ENCODE measurements at places on chromosomes 7 and 10. TPM values are rescaled to one million over a fixed set of nuclear protein-coding genes. Genes with fewer than 3 reads are reported as not detected.

GRCh38 chr7:51428217-51428887 is 111.7 kb upstream of the COBL start:
- no peaks in the 10 kb centered on the region for H3K27me3 ChIP-seq
- DNase-seq = no peak
- no peak overlapping the region for H3K27ac ChIP-seq
- no peak overlapping the region for H3K4me3 ChIP-seq
- H3K4me1 ChIP-seq = no peaks in the 10 kb centered on the region

DNA sequence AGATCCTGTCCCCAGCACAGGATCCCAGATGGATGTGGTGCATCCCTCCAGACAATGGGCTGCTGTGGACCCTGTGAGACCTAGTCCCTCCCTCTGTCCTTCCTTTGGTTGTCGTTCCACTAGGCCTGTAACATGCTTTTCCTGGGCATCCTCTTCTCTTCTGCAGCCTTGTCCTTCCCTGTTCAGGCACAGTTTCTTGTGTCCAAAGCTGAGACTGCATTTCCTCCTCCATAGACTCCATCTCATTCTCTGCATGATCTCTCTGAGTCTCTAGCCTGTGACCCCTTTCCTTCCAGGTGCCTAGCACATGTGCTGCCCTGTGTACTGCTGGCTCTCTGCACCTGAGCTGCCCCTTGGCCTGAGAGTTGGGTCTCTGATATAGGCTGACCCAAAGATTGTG is 293.5 kb upstream of the IGFBP3 start:
- H3K36me3 ChIP-seq = no peaks in the 10 kb centered on the region
- H3K27ac ChIP-seq = no peak overlapping the region
- no peaks in the 10 kb centered on the region for H3K4me1 ChIP-seq

DNA sequence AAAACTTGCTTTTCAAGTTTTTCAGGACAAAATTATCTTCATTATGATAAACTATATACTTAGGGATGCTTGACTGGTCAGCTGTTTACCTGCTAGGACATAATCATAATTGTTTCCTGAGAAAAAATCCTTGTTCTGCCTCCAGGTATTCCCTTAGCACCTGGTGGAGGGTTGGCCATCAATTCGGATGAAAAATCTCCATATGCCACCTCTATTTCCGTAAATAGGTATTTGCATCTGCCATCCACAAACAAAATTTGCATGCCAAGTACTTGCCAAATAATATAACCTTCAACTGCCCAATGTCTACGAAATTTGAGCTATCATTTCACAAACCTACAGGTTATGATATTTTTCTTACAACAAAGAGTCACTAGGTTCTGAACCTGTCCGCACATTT is 126.2 kb downstream of the RNF133 start:
- no peaks in the 10 kb centered on the region for H3K4me1 ChIP-seq
- no peak overlapping the region for H3K27ac ChIP-seq
- H3K36me3 ChIP-seq = no peaks in the 10 kb centered on the region

- H3K4me1 ChIP-seq = peaks cover 35% of the 10 kb centered on the region
- peaks cover 6% of the 10 kb centered on the region for H3K36me3 ChIP-seq
These were observed 31.0 kb downstream of the CUX1 start for GRCh38 chr7:101848208-101848951.

ZNF722 gene
- not detected for polyA plus RNA-seq

- no peaks in the 10 kb centered on the region for H3K27me3 ChIP-seq
- H3K4me1 ChIP-seq = no peaks in the 10 kb centered on the region
- DNase-seq = no peak
- H3K36me3 ChIP-seq = no peaks in the 10 kb centered on the region
- no peak overlapping the region for H3K27ac ChIP-seq
- no peak overlapping the region for H3K4me3 ChIP-seq
These were observed 53.2 kb downstream of the ICA1 start for GRCh38 chr7:8208816-8209215.

DNA sequence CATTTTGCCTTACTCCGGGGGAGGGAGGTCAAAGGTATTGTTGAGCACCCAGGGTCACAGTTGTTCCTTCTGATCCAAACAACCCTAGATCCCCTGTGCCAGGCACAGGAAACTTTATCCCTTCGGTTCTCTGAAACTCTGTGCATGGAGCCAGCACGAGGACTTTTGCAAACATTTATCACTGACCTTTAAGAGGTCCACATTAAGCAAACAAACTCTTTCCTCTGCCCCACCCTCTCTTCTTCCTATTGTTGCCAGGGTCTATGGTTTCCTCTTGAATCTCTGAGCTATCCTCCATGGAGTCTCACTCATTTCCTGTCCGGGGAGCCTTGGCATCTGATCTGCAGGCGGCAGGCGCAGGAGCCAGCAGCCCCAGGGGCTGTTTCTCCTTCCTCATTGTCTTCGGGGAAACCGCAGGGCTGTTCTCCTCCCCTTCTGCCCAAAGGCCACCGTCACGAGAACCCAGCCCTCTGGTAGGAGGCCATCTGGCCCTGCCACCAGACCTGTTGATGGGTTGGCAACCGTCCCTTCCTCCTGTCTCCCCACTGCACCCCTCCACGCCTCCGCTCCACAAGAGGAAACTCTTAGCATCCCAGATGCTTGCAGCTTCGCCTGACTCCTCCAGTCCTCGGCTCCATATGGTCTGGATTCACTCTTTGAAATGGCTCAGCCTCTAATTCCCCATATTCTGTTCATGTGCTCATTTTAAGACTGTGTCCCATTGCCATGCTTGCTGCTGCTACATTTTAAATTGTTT is 327.3 kb upstream of the NRP1 start:
- H3K36me3 ChIP-seq = no peaks in the 10 kb centered on the region
- H3K27ac ChIP-seq = no peak overlapping the region

Data from naive B cell (primary cell).